ENCODE measurements at places on chromosomes 12 and 14. TPM values are rescaled to one million over a fixed set of nuclear protein-coding genes. Genes with fewer than 3 reads are reported as not detected.

SERPINA12 gene
- total RNA-seq: not detected

LRP10 gene
- 51.6 TPM for total RNA-seq

TRIM9 gene
- total RNA-seq: 36.4 TPM

DNA sequence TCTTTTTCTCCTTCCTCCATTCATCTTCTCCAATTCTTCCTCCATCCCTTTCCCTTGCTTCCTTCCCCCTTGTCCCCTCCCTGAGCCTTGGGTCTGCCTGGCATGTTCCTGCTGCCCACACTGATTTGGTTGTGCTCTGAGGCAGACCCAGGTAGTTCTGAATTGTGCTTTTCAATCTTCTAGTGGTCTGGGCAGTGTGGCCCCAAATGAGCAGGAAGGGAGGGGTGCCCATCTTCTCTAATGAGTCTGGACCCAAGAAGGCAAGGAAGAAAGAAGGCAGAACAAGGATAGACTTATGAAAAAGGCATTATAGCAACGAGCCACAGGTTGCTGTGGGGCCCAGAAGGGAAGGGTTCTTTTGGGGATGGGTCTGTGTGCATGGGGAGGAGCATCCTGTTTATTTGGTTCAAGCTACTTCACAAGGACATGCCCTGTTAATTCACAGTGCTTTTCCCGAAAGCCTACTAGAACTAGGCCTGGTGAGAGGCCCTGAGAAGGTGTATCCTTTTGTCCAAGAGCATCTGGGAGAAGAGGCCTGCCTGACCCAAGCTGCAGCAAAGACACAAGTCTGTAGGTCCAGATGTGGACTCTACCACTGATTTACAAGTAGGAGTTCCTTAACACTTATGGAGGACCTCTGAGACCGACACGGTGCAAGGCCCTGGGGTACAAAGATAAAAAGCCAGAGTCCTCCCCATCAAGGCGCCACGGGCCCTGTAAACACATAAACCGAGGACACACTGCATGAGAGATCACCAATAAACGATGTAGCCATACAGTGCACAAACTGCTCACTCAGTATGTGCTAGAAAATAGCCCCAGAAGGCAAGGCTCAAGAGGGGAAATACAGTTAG, 1.1 kb upstream of the SUSD6 start:
- no peak for ATAC-seq

DNA sequence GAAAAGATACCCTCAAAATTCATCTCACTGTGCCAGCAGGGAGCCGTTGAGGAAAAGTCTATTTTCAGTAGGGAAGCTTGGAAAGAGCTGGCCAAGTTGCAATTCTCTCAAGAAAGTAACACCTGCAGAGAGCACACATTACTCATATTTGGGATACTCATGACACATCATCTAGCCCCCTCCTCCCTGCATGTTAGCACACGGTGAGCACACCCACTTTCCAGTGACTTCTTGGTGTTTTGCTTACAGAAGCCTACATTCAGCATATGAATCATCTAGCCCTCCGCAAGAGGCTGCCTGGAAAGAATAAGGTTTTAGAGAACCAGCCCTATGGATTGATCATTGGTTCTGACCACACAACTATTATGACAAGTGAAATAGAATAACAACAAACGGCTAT, 124.5 kb downstream of the PTPRO start:
- no peak for ATAC-seq

DNA sequence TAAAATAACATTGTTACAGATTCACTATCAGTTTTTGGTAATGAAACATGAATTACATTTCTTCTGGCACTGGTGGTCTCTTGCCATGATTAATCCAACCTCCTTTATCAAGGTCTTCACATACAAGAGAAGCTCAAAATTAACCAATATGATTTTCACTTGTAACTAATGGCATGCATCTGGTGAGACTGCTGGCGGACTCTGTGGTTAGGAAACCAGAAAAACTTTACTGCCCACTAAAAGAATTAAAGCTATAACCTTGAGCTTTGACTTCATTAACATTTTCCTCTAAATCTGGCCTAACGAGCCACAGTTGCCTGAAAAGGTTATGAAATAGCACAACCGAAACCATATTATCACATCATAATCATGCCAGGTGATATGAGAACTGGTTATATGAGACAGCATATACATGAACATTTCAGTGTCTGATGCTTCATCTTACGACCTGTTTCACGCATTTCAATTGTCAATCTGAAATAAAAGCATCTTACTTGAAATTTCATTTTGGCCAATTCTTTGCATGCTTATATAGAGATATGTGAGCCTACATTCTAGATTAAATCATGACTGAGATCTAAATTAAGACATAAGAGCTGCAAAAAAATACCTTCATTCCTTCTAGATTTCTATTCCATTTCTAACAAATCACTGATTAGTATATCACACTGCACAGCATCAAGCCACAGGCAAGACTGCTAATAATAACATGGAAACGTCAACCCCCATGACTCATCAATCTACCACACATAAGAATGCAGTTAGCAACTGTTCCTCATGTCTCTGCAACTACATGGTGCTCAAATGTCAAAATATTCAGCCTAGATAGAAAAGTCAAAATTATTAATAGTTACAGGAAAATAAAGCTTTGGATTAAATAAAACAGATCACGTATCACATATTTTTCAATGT, 89.3 kb downstream of the OSBPL8 start:
- peak; percentile 100 for ATAC-seq

GRCh38 chr12:93914281-93914680, 234.1 kb upstream of the PLXNC1 start:
- no peak for ATAC-seq

DNA sequence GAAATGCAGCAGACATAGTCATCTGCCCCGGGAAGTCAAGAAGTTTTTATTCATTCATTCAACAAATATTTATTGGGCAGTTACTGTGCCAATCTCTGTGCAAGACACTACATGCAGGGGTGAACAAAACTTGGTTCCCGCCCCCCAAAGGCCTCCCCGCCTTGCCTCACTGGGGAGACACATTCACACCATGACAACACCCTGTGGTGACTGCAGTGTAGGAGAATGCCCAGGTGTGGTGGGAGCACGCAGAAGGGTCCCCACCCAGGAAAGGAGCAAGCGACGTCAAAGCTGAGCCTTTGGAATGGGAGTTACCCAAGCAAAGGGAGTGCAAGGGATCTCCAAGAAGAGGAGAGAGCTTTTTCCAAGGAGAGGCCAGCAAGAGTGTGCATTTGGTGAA, 1.6 kb upstream of the AQP6 start:
- ATAC-seq: no peak

- ATAC-seq: no peak
Measured at GRCh38 chr12:121582583-121583333, 1.9 kb upstream of the KDM2B start.

GRCh38 chr14:60771117-60771516, 36.6 kb downstream of the MNAT1 start:
- ATAC-seq: no peak

DNA sequence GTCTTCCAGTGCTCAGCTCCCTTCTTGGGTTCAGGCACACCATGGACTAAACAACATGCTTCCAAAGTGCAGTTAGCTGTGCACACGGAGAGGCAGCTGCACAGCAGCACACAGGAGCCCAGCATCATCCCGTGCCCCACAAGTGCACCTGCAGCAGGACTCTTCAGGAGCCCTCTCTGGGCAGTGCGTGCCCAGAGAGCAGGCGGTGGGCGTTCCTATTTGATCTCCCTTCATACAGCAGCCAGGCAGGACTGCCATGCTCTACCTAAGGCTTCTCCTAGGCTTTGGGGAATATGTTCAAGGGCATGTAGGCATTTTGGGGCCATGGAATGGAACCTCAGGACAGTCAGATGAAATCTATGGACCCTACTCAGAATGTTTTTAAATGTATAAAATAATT, 35.5 kb downstream of the ANO2 start:
- no peak for ATAC-seq

DNA sequence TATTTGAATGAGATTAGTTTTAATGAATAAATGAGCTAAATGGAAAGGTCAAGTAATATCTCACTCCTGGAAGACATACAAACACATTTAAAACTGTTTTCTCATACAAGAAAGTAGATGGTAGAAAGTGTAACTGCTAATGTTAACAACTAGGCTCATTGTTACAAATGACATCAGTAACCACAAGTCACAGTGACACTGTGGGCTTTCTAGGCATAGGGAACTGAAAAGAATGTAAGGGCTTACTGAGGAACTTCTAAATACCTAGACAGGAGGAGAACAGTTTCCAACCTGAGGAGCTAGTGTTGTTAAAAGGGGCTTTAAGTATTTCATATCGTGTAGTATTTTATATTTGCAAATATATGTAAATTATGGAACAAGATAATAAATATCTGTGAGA, 17.5 kb upstream of the ERGIC2 start:
- no peak for ATAC-seq

- peak; percentile 24 for ATAC-seq
Measured at GRCh38 chr14:21093769-21094681, 4.4 kb downstream of the ZNF219 start.
